ENCODE measurements at places on chromosomes 1 and 21.

GRCh38 chr1:205512059-205513045, 7.9 kb downstream of the CDK18 start:
- DNase-seq = no peak

DNA sequence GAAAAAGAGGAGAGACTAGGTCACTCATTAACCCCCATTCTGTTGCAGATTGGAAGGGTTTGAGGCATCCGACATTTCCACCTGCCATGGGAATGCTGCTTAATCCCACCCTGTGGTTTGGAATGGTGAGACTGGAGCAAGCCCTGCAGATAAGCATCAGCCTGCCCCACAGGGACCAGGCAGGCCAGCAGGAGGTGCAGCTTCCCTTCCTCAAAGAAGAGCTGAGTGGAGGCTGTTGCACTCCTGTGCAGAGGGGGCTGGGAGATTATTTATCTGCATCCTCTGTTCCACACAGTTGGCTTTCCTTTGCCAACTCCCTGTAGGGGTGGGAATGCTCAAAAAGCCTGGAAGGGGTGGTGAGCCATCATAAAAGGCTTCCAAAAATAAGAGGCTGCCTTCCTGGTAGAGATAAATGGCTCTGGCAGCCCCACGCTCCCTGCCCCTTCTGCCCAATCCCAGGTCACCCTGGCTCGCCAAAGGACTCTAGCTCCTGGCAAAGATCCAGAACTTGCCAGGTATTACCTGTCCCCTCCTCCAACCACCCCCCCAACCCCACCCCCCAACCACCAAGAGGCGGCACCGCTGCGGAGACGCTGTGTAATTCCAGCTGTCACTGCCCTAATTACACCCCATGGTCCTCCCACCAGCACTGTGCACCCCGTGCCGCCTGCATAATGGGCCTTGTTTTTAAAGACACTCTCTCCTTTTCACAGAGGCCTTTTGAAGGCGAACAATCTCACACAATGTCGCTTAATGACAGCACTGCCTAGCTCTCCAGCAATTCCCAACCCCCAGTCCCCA, 83.0 kb upstream of the ZC3H12A start:
- peak; percentile 3 for DNase-seq

DNA sequence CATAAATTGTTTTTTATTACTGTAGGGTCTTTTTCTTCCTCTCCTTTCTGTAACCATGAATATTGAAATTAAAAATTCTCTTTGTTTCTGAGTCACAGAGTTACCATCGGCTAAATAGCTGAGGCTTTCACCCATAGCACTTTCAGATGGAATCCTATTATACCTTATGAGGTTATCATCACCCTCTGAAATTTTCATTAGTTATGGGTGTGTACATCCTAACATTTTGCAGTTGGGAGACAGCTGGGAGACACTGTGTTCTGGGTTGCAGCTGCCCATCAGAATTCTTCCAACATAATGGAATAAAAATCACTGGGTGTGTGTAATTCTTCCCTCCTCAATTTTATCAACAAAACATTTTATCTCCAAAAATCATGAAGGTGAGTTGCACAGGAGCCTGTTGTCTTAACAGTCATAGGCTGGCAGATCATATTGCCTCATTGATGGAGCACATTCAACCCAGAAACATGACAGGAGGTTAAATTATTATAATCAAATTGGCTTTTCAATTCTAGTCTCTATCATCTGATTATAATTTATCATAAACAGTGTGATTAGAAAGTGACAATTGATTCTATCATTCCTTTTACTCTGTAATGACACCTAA, 17.4 kb downstream of the CYYR1 start:
- DNase-seq = no peak

DNA sequence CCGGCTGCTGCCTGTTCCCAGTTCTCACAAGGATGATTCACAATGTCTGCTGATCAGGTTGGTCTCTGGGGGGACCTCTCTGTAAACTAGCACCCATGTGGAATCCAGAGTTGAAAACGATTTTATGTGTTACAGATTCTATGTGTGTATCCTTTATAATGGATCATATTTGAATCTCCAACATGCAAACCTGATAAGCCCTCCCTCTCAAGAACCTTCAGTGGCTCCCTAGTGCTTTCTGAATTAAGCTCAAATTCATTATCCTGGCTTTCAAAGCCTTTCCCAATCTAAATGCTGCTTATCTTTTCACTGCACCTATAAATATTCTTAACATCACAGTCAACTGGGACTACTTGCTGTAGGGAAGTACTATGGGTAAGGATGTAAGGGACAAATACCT, 166.8 kb upstream of the USP24 start:
- DNase-seq = no peak

- no peak for DNase-seq
Measured at GRCh38 chr21:41108668-41109585, 59.0 kb upstream of the BACE2 start.

DNA sequence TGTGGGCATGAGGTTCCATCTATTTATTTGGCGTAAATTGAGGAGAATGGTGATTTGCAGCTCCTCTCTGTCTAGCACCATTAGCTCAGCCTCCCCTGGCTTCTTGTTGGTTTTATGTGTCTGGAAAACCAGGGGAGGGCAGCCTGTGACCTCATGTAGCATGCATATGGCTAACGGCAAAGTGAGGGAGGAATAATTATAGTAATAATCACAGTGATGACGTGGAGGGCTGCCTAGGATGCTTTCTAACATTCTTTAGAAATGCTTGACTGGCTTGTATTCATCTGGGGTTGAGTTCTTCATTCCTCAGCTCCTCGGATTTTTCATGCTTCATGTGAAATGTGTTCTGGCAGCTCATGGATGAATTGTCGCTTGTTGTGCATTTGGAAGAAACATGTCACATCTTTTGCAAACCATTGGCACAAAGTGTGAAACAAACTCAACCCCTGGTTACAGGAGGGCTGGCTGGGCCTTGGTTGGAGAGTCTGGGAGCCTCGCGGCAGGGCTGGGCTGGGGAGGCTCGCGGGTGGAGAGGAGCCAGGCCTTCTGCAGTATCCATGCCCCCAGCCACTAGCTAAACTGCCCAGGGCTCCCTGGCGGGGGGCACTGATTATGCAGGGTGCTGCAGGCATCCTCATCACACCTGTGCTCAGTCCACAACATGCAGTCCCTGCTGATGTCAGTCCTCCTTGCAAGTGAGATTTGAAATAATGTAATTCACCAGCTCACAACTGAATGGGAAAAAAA, 149.6 kb downstream of the DISC1 start:
- peak; percentile 64 for DNase-seq

DNA sequence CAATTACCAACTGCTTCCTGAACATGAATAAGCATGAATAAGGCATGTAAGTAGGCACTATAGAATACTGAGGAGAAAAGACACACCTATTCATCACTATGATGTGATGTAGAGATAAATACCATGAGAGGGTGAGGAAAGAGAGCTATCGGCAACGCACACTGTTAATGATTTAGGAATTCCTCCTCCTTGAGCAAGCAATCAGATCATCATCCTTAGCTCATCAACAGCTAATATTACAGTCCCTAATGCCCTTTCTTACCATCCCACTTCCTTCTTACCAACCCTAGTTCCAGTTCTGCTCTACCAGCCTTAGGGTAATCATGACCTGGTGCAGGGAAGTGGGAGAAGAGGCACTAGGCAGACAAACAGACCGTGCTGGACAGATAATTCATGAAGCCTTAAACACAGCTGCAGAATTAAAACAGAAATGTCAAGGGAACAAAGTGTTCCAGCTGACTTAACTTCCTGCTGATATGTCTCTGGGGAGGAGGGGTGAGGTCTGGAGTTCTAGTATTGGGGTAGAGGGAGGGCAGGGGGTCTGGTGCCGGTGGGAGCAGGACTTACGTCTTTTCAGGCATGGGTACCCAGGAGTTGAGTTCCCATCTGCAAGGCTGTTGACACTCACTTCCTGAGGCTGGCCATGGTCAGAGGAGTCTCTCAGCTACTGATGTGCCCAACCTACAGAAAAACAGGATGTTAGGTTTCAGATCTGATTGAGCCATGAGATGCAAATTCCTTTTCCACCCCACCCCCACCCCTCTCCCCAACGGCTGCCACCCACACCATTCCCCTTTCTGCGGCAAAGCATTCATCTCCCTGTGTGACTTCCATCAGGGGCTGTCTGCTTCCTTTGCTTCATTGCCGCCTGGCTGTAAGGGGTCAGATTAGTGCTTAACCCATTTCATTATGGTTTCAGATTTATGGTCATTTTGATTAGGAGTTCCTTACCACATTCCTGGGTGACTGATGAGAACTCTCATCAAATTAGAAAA, 12.6 kb upstream of the RCSD1 start:
- peak; percentile 82 for DNase-seq

- no peak for DNase-seq
Measured at GRCh38 chr1:62728963-62729362, 40.8 kb upstream of the DOCK7 start.

- DNase-seq = no peak
Measured at GRCh38 chr1:148161053-148161901, 9.2 kb upstream of the NBPF11 start.

GRCh38 chr21:45228171-45228641, 59.5 kb downstream of the POFUT2 start:
- peak; percentile 98 for DNase-seq

DNA sequence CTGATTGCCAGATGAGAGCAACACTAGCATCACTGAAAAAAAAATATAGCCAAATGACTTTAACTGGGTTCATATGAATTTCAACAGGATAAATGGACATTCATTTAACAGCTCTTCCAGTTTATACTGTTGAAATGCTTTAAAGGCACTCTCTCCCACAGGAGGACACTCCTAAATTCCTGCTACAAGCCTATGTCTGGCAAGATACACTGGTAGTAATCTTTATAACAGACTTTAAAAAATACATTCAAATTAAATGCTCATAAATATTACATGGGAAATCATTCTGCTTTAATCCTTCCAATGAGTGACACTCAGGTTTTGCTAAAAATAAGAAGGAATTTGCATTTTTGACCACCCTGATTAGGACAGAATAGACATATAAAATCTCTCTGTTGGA, 526.7 kb upstream of the ADAMTS5 start:
- no peak for DNase-seq

DNA sequence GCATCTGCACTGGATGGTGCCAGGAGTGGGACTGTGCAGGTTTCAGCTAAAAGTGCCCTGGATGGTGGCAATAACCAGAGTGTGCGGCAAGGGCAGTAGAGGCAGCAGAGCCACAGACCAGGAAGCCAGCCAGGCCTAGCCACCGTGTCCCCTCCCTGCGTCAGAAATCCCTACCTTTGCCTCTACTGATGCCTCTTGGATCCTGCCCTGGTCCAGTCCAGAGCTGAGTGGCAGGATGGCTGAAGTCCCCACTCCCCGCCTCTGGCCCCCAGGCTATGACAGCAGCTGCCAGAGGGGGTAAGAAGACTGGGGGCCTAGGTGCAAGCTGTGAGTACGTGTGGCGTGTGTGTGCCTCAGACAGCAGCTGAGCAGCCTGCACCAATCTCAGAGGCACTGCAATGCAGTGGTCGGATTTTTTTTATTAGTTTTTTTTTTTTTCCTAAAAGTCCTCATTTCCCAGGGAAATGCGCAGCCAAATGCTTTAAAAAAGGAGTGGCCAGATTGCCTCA, 51.9 kb downstream of the SYT2 start:
- no peak for DNase-seq

DNA sequence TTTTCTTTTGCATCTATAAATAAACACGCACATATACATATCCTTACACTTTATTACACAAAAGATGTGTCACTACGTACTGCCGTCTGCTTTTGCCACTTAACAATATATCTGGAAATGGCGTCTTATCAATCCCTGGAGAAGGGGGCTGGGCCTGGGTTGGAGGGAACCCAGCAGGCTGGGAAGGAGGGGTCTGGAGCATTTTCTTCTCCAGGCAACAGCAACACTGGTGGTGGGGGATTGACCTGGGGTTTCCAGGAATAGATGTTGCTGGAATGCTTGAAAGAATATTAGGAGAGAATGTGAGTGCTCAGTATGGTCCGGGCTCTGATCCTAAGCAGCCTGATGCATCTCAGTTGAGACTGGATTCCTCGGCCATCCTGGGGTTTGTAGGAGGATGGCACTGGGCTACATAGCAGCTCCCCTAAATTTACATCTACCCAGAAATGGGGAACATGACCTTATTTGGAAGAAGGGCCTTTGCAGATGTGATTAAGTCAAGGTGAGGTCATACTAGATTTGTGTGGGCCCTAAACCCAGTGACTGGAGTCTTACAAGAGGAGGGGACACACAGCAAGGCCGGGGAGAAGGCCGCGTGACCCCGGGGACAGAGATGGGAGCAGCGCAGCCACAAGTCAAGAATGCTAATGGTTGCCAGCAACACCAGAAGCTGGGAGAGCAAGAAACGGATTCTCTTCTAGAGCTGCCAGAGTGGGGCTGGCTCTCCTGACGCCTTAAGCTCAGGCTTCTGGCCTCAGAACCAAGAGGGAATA, 98.6 kb downstream of the SIK1 start:
- no peak for DNase-seq

DNA sequence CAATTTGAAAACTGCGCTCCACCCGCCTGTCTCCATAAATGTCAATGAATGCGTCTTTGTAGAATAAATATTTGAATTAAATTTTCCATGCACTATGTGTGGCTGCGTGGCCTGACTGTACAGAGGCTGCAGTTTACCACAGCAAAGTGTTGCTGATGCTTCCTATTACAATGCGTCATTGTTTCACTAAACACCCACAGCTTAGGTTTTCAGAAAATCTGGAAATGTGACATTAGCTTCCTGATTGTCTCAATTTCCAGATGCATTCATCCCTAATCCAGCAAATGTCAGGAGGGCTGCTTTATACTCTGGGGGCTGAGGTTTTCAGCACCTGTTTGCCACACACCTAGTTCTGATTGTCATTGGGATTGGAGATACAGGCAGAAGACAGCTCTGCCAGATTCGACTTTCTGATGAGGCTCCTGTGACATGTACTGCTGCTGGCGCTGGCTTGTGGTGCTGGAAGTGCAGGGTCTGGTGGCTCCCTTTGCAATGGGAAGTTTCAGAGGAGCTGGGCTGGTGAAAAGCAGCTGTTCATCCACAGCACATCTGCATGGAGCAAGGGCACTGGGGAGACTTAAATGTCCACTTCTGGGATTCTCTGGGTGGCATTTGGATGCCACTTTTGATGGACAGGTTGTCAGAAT, 40.0 kb downstream of the URB2 start:
- no peak for DNase-seq

- peak; percentile 84 for DNase-seq
Measured at GRCh38 chr1:60573121-60573520, 499.6 kb upstream of the C1orf87 start.

- no peak for DNase-seq
Measured at GRCh38 chr1:169565335-169566271, 20.7 kb downstream of the F5 start.
